ENCODE measurements at places on chromosomes 6 and 20. TPM values are rescaled to one million over a fixed set of nuclear protein-coding genes. Genes with fewer than 3 reads are reported as not detected.

DNA sequence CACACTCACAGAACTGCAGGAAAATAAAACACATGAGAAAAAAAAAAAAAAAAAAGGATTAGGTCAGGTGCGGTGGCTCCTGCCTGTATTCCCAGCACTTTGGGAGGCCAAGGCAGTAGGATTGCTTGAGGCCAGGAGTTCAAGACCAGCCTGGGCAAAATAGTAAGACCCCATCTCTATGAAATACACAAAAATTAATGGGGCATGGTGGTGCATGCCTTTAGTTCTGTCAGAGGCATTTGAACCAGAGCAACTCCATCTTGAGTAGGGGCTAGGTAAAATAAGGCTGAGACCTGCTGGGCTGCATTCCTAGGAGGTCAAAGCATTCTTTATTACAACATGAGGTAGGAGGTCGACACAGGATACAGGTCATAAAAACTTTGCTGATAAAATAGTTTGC is 39.0 kb upstream of the JARID2 start:
- DNase-seq, result no peak

RAET1G gene
- not detected for total RNA-seq

GRCh38 chr20:48962421-48962820 is 40.9 kb downstream of the ARFGEF2 start:
- no peak for DNase-seq

DNA sequence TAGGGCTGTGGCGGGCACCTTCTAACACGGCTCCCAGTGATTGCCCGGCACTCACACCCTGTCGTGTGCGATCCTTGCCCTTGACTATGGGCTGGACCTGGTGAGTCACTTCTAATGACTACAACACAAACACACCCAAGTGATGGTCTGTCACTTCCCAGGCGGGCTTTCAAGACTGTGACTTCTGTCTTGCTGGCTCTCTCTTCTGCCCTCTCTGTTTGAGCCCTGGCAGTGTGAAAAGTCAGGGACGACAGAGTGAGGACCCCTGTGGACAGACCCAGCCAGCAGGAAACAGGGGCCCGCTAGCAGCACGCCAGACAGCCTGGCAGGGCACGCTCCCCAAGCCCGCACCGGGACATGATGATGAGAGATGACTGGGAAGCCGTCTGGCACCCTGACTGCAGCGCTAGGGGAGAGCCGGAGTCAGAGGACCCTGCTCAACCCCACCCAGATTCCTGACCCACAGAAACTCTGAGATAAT is 43.0 kb downstream of the KIF16B start:
- DNase-seq, result no peak

OPN5 gene
- total RNA-seq, result not detected
